Activated CD4-positive, alpha-beta T cell treated with anti-CD3 and anti-CD28 coated beads, Interleukin-2, amount 50 U/mL, for 1 hour (primary cell): ENCODE measurements at places on chromosomes 4 and X.

- DNase-seq: peak; percentile 32
These were observed 650.8 kb upstream of the DIPK2B start for GRCh38 chrX:45851434-45851991.

- no peak for DNase-seq
These were observed 50.8 kb downstream of the HTRA3 start for GRCh38 chr4:8320386-8320750.

- DNase-seq: no peak
These were observed 39.4 kb downstream of the NLRP2B start for GRCh38 chrX:57640674-57641016.

GRCh38 chr4:8269535-8270417, at the start of gene HTRA3:
Gene HTRA3 (plus strand): TSS chr4:8269754. CDS start chr4:8269969, 215 bp downstream.
- no peak for DNase-seq

DNA sequence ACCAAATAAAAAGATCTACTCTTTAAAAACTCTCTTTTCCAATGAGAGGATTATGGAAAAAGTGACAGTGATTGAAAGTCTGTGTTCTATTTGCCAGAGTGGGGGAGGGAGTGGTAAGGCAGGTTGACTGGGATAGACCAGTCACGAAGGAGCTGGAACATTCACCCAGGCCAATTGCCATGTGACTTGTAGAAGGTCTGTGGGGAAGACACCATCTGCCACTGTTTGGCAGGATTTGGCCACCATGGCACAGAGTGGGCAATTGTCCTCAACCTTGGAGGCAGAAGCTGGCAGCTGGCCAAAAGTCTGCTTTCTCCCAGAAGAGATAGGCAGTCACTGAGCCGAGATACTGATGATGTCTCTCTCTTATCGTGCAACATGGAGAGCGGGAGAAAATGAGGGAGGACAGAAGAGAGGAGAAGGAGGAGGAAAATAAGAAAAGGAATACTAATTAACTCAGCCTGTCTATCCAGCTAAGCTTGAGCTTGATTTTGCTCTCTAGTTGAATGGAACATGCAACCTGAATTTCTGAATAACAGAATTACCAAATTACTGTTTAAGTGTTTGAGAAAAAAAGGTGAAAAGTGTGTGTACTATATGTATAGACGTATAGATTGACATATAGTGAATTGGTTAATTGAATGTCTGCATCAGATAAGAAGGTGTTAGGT, 267.1 kb downstream of the ARHGAP24 start:
- DNase-seq: no peak

DNA sequence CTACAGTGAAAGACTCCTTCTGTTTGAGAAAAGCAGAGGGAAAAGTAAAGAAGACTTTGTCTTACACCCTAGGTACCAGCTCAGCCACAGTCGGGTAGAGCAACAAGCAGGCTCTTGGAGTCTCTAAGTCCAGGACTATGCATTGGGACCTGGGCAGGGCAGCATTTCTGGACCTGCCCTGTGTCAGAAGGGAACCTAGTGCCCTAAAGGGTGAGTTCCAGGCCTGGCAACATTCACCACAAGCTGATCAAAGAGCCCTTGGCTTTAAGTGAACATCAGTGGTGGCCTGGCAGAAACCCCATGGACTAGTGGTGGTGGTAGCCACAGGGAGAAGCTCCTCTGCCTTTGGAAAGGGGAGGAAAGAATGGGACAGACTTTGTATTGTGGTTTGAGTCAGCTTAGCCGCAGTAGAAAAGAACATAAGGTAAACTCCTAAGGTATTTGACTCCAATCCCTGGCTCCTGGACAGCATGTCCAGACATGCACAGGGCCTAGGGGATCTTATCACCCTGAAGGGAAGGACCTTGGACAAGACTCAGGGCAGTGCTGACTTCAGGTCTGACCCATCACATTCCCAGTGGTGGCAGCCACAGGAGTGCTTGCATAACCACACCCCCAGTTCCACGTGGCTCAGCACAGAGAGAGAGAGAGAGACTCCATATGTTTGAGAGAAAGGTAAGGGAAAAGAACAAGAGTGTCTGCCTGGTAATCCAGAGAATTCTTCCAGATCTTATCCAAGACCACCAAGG, 32.6 kb downstream of the CCDC158 start:
- no peak for DNase-seq

- DNase-seq: no peak
These were observed 239.7 kb upstream of the KLF3 start for GRCh38 chr4:38424151-38424871.

DNA sequence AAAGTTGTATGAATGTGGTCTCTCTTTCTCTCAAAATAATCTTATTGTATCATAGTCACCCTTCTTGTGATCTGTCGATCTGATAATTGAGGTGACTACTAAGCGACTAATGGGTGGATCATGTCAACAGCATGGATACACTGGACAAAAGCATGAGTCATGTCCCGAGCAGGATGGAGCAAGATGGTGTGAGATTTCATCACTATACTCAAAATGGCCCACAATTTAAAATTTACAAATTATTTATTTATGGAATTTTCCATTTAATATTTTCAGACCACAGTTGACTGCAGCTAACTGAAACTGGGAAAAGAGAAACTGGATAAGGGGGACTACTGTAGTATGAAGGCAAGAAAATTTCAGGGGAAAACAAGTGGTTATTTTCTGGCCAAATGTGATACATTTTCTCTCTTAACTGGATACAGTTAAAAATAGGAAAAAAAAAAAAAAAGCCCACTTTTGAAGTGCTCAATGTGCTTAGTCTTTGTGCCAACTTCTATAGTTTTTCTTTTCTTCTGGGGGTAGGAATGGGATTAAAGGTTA, 25.3 kb downstream of the FAM241A start:
- no peak for DNase-seq

GRCh38 chr4:6469144-6469543, 3.3 kb downstream of the PPP2R2C start:
- DNase-seq: no peak

GRCh38 chr4:106708464-106708816, 327.7 kb downstream of the DKK2 start:
- no peak for DNase-seq

DNA sequence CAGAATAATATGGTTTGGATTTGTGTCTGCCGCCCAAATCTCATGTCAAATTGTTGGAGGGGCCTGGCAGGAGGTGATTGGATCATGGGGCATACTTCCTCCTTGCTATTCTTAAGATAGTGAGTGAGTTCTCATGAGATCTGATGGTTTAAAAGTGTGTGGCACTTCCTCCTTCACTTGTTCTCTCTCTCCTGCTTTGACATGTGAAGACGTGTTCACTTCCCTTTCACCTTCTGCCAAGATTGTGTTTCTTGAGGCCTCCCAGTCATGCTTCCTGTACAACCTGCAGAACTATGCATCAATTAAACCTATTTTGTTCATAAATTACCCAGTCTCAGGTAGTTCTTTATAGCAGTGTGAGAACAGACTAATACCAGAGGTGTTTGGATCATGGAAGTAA, 325.7 kb upstream of the GIMD1 start:
- no peak for DNase-seq

- DNase-seq: no peak
These were observed 5.5 kb upstream of the SMIM20 start for GRCh38 chr4:25908491-25908901.

- DNase-seq: peak; percentile 26
These were observed 763 bp downstream of the PYURF start for GRCh38 chr4:88522702-88523324.

- DNase-seq: no peak
These were observed 836 bp upstream of the LNX1 start for GRCh38 chr4:53592122-53592521.
